SW480 (cell line): ENCODE measurements at places on chromosomes 6 and 20.

- DNase-seq = peak; percentile 74
These were observed 580 bp downstream of the NXT1 start for GRCh38 chr20:23350904-23351838.

DNA sequence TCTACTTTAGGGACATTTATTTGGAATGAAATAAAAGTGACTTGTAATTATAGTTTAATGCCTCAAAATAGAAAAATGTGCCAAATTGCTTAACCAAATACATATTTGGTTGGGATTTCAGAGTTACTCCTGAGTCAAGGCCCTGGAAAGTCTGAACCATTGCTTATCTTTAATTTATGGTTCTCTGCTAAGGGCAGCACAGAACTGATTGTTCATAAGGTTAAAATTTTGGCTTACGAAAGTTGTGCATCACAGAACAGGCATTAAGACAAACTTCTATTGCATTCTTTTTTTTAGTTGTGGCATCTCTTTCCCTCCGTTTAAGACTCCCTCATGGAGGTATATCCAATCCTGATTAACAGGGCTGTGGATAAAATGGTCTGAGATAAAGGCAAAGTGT, 92.2 kb upstream of the TENT5A start:
- DNase-seq = no peak

DNA sequence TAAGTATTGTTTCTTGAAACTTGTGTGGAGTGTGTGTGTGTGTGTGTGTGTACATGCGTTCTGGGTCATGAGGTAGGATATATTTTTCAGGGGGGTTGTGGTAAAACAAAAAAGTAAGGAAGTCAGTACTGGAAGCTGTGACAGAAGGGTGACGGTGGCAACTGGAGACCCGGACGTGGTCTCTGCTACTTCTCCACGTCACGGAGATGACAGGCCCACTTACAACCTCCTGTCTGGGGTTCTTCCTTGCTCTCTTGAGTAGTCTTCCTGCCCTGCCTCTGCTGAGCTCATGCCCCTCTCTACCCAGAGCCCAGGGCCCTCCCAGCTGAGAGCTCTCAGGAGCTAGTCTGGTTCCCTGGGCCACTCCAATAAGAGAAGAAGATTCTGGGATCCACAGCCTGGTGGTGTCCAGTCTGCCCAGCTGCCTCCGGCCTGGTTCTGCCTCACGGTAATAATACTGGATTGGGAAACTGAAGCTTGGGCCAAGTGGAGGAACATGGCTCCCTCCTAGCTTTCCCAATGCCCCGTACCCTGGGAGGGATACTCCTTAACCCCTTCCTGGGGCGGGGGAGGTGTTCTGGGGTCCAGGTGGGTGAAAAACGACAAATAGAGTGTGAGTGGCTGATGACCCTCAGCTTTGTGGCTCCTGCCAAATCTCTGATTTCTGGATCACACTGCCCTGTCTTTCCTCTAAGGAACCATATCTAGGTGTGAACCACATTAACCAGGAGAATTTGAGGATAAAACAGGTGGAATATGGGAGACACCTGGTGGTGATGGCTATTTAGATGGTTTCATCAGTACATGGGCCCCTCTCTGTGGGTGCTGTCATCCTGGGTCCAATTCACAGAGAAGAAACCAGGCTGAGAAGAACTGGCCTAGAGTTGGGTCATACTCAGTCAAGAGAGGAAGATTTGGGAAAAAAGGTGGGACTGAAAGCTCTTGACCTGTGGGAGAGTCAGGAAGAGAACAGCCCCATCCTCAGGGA, 27.2 kb downstream of the VEGFA start:
- no peak for DNase-seq

DNA sequence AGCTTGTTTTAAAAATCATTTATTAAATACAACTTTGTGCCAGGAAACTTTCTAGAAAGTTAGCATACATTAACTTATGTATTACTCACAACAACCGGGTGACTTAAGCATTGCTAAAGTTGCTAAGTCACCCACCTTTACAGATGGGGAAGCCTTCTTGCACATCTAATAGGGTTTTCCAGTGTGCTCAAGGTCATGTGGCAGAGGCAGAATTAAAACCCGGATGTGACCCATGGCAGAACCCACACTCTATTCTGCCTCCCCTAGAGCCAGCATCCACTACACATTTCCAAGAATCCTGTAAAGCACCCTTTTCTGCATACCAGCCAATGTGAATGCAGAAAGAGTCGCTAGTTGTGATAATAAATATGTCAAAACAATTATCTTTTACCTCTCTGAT, 13.4 kb downstream of the LINC00237 start:
- no peak for DNase-seq
